Epithelial cell of prostate (primary cell): ENCODE measurements at places on chromosomes 12 and 14.

DNA sequence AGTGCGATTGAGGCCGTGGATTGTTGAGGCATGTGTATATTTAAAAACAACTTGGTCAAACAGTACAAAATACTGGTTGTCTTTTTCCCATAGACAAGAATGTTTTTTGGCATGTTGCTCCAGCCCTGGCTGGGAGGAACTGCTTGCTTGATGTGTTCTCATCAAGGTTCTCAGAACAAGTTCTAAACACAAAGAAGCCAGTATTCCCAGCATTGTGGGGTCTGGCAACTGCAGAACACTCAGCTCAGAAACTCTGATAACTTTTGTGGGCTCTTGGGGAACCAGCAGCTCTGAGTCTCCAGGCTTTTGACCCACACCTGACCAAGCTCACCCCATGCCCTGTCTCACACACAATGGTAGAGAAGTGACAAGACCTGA is 27.1 kb upstream of the DICER1 start:
- DNase-seq: no peak

DNA sequence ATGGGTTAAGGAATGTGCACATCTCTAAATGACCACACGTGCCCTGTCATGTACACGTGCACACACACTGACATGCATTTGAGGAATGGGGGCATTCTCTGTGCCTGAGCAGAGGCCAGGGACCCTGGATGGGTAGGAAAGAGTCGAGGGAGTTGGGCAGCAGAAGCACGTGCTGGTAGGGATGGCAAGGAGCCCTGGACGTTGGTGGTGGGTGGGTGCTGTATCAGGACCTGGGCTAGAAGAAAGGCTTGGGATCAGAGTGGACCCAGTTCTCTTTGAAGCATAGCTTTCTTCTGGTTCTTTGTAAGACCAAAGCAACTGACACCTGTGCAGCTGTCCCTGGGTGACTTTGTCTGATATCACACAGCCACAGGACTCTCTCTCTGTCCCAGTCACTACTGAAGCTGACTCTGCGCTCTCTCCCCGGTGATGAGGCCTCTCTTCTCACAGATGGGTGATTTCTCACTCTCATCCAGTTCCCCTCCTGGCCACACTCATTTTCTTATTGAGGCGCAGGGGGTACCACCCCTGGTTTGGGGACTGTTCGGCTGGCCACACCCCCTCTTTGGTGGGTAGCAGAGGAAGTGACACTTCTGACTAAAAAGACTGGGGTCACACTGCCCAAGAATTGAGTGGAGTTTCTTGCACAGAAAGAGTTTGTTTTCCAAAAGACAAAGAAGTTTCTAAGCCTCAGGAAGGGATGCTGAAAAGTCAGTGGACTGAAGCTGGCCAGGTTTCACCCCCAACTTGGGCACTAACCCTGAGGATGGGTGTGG is 171.7 kb upstream of the RTL1 start:
- no peak for DNase-seq

DNA sequence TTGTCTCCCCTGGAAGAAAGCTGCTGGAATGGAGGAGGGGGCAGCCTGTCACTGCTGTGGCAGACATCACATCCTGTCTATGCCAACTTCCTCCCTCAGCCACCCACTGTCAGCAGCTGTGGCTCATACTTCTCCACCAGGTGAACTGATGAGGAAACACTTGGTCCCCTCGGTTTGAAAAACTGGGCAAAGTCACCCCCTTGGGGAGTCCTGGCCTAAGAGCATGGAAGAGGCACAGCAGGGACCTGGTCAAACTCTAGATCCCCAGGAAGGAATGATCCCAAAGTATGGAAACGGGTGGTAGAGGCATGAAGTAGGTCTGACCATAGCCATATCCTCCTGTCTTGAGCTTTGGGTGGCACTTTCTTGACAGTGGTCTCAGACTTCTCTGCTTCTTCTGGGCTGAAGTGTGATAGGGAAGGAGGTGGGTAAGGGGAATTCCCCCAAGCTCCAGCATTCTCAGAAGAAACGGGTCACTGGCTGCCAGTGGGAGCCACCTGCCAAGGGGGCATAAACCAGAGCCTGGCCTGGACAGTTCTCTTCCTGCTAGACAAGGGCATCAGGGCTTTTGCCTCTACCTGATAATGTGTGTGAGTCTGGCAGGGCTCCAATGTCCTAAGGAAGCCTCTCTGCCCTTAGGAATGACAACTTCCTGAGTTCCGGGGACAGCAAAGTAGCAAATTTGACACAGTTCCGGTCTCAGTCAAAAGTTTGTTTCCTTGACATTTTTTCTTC is 36.0 kb downstream of the FMNL3 start:
- no peak for DNase-seq

- no peak for DNase-seq
These were observed 84.9 kb upstream of the DIO3 start for GRCh38 chr14:101476258-101476915.

- DNase-seq: no peak
These were observed 63.1 kb downstream of the STON2 start for GRCh38 chr14:81337073-81337472.

GRCh38 chr14:92943855-92944570 is 21.1 kb downstream of the CHGA start:
- DNase-seq: no peak

- DNase-seq: no peak
These were observed 43.8 kb downstream of the MED13L start for GRCh38 chr12:116233669-116234068.

GRCh38 chr12:132373901-132374611 is 44.7 kb upstream of the GALNT9 start:
- no peak for DNase-seq

- no peak for DNase-seq
These were observed 87.1 kb downstream of the ARF6 start for GRCh38 chr14:49980027-49980426.

DNA sequence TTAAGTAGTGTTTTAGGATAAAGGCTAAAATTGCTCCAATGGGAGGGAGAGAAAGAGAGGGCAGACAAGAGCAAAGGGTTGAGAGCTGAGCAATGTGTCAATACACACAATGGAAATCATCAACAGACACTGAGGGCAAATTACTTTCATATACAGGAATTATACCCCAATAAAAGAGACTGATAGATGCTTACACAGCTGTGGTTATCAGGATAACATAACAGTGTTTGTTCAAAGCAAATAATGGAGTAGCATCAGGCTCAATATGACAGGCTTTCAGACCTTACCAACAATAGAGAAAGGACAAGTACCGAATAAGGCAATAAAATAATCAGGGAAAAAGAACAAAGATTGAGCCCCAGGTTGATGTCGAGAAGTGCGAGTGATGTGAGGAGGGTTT is 53.4 kb upstream of the DIO2 start:
- no peak for DNase-seq

DNA sequence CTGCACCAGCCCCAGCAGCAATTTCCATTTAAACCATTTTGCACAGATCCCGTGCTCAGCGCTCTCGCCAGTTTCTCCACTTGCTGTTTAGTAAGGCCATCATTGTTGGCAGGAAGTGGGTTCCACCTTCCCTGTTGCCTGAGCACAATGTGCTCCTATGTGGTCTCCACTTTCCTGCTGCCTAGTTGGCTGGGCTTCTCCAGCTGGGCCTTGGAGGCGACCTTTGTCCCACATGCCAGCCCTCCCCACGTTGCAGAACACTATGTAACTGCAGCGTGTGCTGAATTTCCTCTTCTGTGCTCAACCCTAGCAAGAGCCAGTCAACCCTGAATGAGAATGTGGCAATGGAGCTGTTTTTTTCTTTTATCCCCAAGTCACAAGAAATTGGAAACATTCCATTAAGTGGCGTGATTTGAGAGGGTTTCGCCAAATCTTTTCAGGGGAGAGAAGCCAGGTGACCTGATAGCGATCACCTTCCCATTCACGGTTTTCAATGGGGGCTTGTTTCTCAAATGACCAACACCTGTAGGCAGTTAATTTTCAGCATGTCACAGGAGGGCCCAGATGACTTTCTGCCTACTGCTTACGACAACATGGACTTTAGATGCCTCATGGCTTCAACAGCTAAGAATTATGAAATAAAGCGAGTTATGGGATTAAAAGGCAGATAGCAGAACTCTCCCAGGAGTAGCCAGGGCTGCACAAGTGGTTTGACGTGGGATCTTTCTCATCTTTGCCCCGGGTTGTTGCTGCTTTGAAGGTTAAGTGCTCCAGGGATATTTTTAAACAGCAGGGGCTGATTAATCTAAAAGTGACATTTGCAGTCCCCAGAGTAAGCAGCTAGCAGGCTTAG is at the start of gene ACACB:
Gene ACACB, plus strand, starts transcription at position 830 of the 853 bp plus-strand sequence. CDS start 22,819 bp downstream, outside the sequence.
- DNase-seq: no peak

DNA sequence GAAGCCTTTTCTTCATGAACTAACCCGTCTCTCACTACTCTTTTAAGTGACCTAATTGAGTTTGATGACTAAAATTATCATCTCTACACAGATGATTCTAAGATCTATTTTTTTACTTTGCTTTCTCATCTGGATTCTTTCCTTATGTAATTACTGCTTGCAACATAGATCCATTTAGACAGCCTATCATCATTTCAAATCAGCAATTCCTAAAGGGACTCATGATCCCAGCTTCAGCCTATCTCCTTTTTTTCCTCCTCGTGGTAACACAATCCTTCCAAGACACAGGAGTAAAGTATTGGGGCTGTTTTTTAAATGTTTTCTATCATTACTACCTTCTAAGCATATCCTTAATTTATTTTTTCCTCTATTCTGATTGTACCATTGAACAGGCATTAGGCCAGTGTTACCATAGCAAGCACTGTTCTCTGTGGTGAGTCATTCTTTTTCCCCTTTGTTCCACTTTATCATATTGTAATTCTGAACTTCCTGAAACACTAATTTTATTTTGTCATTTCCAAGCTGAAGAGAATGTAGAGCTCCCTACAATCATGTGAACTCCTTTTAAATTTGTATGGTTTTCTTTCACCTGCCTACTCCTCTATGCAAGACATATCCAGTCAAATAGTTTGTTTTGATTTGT is 190.4 kb upstream of the FAR2 start:
- DNase-seq: no peak

DNA sequence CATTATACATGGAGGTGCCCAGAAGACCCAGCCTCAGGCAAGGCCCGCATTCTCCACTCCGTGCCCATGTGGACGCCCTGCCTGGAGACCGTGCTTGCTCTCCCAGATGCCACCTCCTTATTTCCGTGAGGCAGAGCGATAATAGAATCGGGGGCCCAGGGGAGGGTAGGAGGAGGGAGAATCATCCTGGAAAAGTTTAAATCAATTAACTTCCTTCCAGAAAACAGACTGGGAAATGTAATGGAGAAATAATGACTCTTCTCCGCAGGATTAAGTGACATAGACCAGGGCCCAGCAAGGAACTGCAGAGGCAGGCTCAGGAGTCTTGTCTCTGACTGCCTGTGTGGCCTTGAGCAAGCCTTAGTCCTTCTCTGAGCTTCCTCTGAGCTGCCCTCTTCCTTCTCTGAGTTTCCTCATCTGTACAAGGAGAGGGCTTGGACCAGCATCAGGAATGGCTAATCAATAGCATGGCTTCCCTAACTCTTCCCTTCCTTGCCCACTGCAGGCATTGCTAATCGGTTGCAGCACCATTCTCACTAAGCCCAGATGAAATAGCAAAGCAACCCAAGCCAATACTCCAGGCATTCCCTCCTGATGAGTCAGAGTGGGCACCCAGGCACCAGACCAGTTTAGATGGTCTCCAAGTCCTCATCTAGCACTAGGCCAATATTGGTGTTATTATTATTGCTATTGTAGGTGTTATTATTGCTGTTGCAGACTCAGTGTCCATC is 11.3 kb upstream of the FAM222A start:
- no peak for DNase-seq

DNA sequence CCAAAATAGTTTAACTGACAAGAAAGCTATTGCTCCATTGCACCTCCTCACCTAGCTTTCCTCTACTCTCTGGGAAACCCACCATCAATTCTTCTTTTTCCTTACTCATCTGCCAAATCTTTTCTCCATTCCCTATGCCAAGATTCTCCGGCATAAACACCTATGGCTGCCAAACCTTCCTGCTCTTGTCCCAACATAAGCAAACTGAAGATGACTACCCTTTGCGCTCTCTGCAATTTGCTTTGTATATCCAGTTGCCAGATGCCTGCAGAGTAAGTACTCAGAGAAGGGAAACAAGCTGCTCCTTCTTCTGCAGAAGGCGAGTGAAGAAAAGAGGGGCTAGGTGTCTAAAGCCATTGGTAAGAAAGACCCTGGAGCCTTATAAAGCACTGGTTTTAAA is 11.5 kb downstream of the PTGER2 start:
- no peak for DNase-seq

DNA sequence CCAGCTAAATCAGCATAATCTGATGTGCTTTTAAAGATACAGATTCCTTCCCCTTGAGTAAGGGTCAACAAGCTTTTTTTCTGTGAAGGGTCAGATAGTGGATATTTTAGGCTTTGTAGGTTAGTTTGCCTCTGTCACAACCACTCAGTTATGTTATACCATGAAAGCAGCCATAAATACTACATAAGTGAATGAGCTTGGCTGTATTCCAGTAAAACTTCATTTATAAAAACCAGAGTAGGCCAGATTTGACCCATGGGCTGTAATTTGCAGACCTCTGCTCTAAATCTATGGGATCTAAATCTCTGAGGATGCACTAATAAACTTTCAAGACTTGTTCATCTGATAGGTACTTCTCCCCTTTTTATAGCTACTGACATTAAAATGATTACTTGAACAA is 47.7 kb downstream of the LEMD3 start:
- DNase-seq: no peak

- no peak for DNase-seq
These were observed 81.4 kb downstream of the ACTN1 start for GRCh38 chr14:68897559-68898155.

DNA sequence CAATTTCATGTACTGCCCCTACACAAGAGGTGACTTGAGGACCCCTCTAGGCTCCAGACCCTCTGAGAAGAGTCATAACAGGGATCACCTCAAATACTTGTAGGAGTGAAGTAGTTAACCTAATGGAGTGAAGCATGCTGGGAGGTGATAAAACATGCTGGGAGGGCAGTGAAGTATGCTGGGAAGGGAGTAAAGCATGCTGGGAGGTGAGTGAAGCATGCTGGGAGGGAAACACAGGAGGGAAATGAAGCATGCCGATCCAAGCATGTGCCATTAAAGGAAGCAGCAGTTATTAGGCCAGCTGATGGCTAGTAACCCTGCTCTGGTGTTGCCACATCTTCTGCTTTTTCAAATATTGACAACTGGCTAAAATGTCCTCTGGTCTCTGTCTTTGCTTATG is 70.7 kb upstream of the TRHDE start:
- DNase-seq: no peak

- DNase-seq: no peak
These were observed 232.9 kb downstream of the PCNX1 start for GRCh38 chr14:71140157-71140556.

- no peak for DNase-seq
These were observed 272.5 kb downstream of the SLC15A4 start for GRCh38 chr12:128551266-128551665.
